HFFc6 (cell line): ENCODE measurements at places on chromosomes 2 and 18.

DNA sequence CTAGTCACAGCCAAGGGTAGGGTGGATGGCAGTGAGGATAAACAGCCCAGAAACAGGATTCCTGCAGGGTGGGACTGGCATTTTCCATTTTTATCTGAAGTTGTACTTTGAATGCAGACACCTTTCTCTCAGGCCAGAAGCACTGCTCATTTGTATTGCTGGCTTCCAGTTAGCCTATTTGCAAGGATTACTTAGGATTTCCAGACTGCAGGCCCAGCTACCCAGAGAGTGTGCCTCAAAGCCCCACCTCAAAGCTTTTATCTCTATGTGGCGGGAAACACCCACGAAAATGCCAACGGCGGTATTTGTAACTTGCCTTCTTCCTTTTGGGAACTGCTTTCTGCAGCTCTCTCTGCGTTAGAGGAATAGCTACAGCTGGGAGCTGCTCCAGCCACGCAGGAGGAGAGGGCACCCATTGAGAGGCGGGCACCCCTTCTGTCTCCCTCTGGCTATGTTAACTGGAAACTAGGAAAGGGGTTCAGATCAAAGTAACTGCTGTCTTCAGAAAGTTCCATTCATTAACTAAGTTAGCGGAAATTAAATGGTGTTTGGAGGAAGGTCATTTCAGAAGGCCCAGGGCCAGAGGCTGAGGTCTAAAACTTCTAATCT is 144.9 kb downstream of the TGIF1 start:
- no peak for DNase-seq

DNA sequence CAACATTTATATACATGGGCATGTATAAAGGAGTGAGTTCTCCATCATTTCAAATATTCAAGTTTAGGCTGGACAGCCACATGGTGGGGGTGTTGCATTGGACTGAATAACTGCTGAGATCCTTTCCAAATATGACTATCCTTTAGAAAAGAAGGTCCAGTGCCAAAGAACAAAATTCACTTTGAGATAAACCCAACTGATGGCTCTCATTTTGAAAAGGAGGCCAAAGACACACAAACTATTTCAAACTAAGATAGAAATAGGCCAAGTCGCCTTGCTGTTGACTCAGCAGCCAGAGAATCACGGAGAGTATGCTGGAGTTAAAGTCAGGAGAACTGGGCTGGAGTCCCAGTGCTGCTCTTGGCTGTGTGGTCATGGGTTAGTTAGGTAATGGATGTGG is 204.5 kb upstream of the LRATD1 start:
- DNase-seq: peak; percentile 82

- DNase-seq: peak; percentile 44
These were observed 81.5 kb downstream of the CHRNA1 start for GRCh38 chr2:174682578-174683391.

GRCh38 chr2:241052677-241053360 is 49.3 kb downstream of the MTERF4 start:
- no peak for DNase-seq

DNA sequence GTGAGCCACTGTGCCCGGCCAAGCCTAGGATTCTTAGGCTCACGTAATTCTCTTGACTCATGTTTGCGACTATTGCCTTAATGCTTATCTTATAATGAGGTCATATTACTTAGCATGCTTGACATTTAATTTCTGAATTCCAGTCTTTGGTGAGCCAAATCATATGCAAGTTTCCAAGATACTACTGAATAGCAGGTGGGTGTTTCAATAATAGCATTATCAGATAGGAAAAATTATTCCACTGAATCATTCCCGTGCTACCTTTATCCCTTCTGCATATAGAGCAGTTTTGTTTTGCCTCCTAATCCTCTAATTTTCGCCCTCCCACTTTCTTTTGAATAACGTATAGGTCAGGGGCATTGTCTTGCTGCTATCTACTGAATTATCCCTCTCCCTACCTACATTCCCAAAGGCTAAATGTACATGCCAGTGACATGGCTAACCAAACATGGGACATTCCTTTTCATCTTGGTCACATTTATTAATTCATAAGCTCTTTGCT is 4.9 kb downstream of the DAW1 start:
- DNase-seq: no peak

DNA sequence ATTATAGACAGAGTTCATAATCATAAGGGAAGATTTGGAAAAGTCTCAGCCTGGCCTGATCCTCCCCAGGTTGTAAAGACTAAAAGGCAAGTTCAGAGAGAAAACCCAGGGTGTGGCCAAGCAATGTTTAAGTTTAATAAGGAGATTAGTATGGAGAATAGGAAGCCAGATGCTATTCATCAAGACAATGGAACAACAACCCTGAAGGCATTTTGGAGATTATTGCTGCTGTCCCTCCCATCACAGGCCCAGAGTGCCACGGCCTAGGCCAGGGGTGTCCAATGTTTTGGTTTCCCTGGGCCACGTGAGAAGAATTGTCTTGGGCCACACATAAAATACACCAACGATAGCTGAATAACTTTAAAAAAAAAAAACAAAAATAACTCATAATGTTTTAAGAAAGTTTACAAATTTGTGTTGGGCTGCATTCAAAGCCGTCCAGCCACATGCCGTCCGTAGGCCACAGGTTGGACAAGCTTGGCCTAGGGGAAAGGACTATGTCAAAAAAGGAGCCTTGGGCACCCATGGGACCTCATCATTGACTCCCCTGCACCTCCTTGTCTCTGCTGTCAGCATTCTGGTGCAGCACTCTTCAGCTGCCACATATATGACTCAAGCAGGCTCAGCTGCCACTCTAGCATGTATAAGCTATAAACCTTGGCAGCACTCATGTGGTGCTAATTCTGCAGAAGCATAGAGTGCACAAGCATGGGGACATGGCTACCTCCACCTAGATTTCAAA is 20.8 kb downstream of the DPP4 start:
- no peak for DNase-seq

DNA sequence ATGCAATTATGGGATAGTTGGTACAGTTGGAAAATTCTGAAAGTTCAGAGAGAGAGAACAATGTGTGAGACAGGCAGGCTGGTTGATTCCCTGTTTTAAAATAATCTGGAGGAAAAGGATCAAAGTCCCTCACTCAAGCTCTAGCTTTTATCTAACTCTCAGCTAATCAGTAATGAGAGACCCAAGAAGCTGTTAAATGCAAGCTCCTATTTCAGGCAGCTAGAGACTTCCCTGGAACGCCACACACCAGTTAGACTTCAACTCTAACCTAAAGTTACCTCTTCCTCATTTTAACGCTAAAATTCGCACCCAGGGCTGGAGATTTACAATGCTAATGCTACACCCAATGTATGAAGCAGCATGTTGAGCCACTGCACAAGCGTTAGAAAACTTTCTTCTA is 243.1 kb downstream of the EN1 start:
- no peak for DNase-seq

DNA sequence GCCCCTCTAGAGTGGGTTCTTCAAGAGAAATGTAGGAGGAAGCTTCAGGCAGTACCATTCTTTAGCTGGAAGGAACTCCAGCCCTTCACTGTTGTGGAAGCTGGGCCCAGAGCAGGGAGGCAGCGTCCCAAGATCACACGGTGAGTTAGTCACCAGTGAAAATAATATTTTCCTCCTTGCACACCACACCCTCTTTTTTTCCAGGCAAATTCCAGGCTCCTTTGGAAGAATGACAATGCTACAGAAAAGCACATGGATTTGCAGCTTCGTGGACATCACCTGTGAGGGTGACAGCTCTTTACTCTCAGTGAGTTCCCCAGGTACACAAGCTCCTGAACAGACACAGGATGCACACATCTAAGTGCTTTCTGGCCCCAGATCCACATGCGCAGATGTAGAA is 157.1 kb downstream of the COL6A3 start:
- DNase-seq: peak; percentile 57

DNA sequence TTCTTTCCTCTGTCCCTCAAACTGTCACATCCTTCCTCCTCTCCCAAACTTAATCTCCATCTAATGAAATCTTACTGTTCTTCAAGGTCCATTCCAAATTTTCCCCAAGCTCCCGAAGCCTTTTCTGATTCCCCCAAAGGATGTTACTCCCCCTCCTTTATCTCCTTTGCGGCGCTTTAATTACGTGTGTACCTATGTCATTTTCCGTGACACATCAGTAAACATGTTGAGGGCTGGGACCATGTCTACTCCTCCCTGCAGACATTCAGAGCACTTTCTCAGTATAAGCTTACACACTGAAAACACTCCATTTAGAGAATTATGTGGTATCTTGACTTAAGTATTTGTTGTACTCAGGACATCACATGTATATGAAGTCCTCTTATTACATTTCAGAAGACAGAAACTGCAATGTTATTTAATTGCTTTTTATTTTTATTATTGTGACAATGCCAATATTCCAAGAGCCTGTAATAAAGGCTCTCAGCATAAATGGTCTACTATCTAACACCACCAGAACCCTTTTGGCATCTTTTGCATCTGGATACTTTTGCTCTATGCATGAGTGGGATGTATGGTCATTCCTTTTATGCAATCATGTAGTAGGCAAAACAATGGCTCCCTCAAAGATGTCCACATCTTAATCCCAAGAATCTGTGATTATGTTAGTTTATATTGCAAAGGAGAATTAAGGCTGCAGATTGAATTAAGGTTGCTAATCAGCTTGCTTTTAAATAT is 1.8 kb downstream of the NMI start:
- no peak for DNase-seq

DNA sequence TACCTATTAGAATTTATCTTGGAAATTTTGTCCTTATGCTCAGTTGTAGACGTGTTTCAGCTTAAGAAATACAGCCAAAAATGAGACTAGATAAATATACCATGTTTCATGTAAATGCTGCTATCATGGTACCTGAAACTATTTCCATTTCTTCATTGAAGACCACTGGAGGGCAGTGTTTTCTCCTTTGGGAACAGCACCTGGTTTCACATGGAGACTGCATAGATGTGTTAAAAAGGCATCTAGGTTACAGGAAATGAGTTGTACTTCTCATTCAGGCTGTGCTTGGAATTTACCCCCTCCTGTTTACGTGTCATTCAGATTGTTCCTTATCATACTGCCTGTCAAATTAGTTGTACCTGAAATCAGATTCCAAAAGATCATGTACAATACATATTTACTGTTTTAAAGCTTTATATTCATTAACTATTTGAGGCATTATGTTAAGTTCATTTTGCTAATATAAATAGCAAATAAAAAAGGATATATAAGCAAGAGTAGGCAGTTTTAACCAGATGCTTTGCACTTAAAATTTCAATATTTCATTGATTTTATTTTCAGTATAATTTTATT is 57.3 kb upstream of the PSMD14 start:
- DNase-seq: peak; percentile 23

- DNase-seq: peak; percentile 90
These were observed 583.6 kb downstream of the FBXO15 start for GRCh38 chr18:73563901-73564472.

DNA sequence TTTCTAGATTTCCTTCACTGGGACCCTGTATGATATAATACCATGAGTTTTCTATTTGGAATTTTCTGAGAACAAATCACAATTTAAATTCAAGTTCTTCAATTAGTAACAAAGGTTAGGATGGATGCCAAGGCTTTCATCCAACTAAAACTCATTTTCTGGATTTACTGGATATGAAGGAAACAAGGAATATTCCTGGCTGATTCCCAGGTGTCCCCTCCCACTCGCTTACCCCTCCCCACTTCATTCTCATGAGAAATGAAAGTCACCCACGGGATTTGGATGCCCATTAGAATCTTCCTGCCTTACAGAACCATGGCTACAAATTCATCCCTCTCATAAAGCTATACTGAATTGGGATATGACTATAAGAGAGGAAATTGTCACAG is 40.0 kb downstream of the RNU4ATAC start:
- no peak for DNase-seq

DNA sequence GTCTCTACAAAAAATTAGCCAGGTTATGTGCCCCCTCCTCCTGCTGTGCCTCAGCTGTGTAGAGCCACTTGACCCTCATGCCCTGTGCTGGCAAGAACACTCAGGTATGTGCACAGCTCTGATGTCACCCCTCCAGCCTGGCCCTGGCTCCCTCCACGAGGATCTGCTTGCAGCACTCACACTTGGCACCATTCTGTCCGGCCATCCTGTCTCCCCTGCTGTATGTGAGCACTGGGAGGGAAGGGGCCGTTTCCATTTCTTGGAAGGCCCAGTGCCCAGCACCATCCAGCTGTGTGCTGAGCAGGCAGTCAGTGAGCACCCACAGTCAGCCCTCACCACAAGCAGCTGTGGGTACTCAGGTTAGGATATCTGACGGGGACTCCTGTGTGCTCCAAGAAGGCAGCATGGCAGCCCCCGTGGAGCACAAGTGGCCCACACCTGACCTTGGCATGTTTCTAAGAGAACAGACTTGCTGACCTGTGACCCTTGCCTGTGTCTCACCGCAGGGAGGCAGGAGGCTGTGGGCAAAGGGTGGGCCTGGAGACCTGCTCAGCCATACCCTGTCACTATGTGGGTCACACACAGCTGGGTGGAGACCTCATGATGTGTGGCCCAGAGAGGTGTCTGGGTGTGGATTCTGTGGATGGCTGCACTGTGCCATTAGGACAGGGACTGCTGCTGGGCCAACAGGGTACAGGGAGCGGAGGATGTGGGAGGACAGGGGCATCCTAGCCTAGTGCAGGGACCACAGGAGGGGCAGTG is 31.5 kb downstream of the USP34 start:
- no peak for DNase-seq

- no peak for DNase-seq
These were observed 4.9 kb downstream of the SMC6 start for GRCh38 chr2:17748745-17749144.

- DNase-seq: no peak
These were observed 59.8 kb downstream of the BMP10 start for GRCh38 chr2:68811364-68811763.

GRCh38 chr2:183093857-183094657 is 15.5 kb downstream of the DUSP19 start:
- peak; percentile 31 for DNase-seq

GRCh38 chr2:65969161-65969560 is 465.8 kb upstream of the MEIS1 start:
- DNase-seq: no peak

DNA sequence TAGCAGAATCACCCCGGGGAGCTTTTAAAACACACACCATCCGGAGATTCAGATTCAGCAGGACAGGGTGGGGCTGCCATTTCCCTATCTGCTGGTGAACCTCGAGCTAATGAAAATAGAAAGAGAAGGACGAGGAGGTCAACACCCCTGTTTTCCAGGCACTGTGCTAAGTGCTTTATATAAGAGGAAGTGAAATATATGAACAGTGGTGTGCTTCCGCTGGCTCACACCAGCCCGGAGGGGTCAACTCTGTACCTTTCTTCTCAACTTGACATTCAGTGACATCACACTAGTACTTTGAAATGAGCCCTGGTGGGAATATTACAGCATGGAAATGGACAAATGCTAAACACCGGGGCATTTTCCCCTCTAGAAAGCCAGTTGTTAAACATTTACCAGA is 108.3 kb upstream of the LTBP1 start:
- DNase-seq: no peak

GRCh38 chr2:70141902-70142589 is 48.8 kb downstream of the C2orf42 start:
- peak; percentile 12 for DNase-seq

- no peak for DNase-seq
These were observed 1612.6 kb upstream of the NXPH2 start for GRCh38 chr2:140392824-140393223.
